IPS DF 6.9 (cell line): ENCODE measurements at places on chromosomes 6 and 20.

DNA sequence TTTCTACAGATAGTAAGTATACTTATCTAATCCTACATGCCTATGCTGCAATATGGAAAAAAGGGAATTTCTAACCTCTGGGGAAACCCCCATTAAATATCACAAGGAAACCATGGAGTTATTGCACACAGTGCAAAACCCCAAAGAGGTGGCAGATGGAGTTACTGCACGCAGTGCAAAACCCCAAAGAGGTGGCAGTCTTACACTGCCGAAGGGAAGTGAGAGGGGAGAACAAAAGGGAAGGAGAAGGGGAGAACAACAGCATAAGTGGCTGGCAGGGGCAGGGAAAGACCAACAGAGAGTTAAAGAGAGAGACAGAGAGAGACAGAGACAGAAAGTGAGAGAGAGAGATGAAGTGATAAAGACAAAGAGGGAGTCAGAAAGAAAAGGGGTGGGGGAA, 43.8 kb upstream of the EIF2S2 start:
- no peak for DNase-seq

GRCh38 chr6:110255211-110255750, 75.1 kb downstream of the CDC40 start:
- no peak for DNase-seq

DNA sequence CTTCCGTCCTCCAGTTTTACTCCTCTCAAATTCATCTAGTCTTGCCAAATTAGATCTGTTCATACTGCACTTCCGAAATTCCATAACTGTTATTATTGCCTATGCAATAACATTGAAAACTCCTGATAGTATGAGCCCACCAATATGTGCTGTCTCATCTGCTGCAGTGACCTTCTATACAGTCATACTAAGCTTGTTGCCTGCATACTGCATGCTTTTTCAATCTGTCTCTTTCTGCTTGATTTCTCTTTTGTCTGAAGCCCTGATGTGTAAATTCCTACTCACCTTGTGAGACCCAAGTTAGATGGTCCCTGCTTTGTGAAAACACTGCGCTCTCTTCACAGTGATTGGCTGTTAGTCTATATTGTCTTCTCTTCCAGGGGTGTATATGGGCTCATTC, 1.1 kb downstream of the TBP start:
- no peak for DNase-seq

DNA sequence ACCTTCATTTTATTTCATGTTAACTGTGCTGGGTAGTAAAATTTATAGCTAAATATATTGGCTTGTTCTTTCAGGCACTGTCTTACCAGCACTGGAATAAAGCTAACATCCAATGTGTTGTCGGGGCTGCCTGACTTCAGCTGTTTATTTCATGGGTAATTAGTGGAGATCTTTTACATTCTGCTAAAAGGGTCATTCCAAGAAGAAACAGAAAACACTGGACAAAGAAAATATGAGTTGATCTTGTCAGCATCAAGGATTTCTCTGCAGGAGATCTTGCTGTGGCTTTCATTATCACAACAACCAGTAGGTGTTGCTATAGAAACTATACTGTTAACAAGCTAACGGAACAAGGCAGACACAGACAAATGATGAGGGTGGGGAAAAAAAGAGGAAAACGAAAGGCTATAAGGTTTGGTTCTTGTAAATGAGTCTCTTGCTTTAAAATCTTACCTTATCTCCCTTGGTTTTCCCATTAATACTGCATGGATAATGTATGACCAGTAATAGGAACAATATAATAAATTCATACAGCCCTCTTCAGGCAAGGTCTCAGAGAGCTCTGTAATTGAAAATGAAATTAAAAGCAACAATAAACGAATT, 206.8 kb downstream of the SIM1 start:
- no peak for DNase-seq

DNA sequence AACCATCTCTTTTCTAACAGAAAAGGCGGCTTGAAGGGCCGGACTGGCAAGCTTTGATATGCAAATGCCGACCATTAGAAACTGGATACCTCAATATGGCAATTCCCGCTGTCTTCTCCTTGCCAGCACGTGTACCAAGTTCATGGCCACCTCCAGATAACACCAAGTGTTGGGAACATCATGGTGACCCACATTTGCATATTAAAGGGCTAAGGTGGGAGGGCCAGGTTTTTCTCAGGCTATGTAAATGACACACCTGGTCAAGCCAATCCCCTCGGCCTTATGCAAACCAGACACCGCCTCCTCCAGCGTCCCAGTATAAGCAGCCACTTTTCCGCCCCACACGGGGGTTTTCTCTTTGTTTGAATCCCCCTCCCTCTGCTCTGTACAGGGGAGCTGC, 110.7 kb downstream of the DACT2 start:
- DNase-seq = peak; percentile 55

DNA sequence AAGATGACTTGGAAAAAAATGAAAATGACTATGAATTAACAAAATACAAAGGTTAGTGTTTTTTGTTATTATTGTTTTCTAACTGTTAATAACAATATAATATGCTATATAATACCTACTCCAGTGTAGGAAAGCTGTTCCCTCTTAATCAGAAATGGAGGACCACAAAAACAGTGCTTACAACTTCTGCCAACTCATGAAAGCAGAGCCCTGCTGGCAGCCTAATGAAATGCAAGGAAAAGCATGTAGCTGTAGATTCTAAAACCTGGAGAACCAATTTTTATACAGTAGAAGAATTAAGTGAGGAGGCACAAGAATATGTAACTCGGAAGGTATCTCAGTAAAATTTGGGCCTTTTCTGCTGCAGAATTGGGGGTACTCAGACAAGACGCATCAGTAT, 29.4 kb downstream of the PHIP start:
- DNase-seq = no peak
